ENCODE measurements at places on chromosomes 11 and 22.

GRCh38 chr22:40498420-40499208, 128.2 kb downstream of the SGSM3 start:
- no peak for DNase-seq

DNA sequence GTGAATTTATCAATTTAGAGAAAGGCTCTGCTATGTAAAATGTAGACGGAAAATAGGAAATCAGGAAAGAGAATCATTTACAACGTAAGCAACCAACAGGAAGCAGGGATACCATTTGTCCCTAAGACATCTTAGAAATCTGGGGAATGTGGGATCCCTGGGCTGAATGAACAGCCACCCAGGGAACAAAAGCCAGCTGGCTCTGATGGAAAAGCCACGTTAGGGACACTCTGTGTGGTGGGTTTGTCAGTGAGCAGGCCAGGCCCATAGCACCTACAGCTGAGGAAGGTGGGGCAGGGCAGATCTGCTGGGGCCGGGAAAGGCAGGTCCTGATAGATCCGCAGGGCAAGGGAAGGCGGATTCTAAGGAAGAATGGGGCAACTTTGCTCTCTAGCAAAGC, 87.1 kb upstream of the CSNK2A3 start:
- no peak for DNase-seq

DNA sequence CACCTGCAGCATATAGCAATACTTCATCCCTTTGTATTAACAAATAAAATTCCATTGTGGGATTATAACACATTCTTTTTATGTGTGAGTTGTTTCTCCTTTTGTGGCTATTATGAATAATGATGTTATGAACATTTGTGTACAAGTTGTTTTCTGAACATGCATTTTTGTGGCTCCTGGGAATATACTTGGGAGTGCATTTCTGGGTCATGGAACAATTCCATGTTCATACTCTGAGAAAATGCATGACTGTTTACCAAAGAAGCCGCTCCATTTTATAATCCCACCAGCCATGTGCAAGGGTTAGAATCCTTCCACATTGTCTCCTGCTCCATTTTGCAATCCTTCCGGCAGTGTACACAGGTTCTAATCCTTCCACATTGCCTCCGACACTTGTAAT, 713.8 kb downstream of the TBC1D22A start:
- DNase-seq, result no peak

- no peak for DNase-seq
Measured at GRCh38 chr11:12196308-12196707, 85.9 kb downstream of the MICAL2 start.

DNA sequence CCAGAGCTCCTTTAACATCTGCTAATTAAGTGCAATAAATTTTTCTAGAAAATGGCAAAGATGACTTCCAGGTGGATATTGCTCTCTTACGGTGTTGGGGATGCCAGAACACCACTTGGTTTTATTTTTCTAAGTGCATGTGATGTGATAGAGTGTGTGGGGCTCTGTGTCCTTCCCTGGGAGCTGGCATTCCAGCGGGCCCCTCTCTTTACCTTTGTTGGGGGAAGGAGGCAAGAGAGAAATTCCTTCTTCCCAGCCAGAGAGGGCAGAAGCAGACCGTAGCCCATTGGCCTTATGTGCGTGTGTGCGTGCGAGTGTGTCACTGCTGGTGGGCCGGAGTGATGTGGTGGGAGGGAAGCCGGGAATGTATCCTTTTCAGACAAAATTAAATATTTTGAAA, 17.2 kb downstream of the TEF start:
- DNase-seq, result no peak

DNA sequence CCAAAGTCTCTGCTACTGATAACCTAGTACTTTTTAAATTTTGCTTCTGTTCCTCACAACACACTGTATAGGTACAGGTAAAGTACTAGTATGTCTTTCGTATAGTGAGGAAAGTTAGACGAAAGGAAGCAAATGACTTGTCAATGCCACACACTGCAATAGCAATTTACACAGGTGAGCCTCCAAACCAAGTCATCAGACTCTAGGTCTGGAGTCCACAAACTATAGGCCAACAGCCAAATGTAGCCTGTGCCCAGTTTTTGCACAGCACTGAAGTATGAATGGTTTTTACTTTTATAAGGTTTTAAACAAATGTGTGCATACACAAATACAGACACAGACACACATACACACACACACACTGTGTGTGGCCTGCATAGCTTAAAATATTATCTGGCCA, 28.1 kb downstream of the ALG8 start:
- no peak for DNase-seq

DNA sequence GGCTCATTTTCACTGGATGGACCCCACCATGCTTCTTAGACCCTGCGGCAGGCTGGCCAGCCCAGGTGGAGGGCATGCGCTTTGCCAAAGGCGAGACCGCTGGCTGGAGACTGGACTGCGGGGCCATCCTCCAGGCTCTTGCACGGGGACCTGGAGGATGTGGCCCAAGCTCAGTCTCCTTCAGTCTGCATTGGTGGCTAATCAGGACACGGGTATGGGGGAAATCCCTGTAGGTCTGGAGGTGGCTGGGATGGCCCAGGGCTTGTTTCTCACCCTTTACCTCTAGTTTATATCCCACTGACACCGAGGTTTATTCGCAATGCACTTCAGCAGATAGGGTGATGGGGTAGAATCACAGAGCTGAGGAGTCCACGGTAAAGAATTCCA, 45.0 kb downstream of the BCR start:
- DNase-seq, result no peak

- DNase-seq, result no peak
Measured at GRCh38 chr11:34640050-34640923, 19.4 kb downstream of the EHF start.

DNA sequence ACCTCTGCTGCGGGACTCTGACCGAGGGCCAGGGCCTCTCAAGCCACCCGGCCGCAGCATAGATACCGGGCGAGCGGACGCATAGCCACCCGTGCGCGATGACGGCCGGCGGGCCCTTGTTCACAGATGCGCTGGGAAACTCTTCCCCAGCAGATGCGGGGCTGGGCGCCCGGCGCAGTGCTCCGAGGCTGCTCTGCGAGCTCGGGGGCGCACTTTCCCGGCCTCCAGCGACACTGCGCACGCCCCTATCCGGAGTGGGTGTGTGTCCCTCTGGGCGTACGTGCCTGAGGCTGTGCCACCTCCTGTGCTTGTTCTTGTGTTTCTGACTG, 104.7 kb upstream of the E2F8 start:
- no peak for DNase-seq

DNA sequence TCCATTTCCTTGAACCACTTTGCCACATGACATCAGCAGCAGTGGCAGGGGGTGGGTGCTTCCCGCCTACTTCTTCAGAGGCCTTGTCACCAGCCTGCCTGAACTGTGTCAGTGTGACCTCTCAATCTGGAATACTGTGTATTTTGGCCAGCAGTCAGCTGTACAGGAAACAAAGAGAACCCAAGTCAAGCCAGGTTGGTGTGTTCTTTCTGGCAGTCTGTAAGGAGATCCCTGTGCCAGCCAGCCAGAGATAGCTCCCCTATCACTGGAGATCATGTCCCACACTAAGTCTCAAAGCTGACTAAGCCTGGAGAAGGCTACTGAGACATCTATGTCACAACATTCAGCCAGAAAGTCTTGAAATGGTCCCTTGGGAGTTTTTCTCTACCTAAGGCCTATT, 142.1 kb downstream of the TRPC6 start:
- no peak for DNase-seq

DNA sequence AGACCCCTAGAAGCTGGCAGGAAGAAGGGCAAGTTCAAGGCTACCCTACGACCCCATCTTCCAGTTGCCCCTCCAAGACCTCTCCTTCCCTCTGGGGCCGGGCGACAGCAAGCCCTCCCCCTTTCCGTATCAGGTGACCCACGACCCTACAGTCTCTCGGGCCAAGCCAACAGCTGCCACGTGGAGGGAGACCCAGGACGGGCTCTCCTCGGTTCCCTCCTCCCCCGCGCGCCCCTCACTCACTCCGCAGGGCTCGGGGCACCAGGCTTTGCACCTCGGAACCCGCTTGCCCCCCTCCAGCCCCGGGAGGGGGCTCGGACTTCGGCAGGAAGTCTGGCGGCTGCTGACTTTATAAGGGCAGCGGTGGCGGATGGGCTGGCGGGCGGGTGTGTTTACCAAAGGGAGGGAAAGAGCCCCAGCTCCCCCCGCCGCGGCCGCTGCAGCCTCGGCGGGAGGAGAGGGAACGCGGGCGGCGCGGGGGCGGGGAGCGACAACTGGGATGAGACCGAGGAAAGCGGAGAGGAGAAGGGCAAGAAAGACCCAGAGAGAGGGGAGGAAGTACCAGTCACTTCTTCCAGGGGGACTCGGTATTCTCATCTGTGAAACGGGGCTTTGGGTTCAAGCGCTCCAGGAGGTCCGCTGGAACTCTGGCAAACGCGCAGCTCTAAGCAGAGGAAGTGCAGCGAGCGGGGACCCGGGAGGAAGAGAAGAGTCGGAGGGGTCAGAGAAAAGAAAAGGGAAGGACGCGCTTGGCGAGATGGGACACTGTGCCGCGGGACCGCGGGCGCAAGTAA, 767 bp downstream of the SLC43A1 start:
- peak; percentile 70 for DNase-seq

- no peak for DNase-seq
Measured at GRCh38 chr11:78168539-78169477, 19.6 kb downstream of the KCTD21 start.

- DNase-seq, result no peak
Measured at GRCh38 chr22:39422101-39422500, 22.5 kb downstream of the TAB1 start.

DNA sequence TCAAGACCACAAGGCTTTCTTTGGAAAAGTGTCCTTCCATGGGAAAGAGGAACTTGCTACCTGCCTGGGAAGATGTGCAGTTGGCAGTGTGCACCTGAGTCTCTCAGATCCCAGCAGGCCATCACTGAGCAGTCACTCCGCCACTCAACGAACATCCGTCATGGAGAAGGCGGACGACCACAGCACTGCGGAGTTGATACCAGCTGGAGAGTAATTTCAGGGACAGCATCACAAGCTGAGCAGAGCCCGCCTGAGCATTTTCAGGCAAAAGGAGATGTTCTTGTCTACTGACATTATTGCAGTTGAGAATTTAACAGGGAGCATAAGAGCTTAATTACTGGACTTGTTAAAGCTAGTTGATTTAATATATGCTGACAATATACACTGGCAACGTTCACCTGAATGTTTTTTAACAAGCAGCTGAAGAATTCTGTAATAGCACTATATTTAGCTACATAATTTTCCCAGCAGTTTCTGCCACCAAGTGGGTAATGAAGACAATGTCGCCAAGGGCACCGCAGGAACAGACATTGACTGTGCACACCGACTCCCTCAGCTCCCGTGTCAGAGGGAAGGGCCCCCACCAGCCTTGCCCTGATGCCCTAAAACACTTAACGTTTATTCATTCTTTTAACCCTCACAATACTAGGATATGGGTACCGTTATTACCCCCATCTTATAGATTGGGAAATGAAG, 52.4 kb upstream of the ARFGAP3 start:
- no peak for DNase-seq

GRCh38 chr22:28171115-28171514, 252.1 kb upstream of the PITPNB start:
- DNase-seq, result no peak

- no peak for DNase-seq
Measured at GRCh38 chr11:111423250-111423615, 44.2 kb upstream of the POU2AF1 start.

GRCh38 chr11:107397357-107397756, 60.3 kb downstream of the CWF19L2 start:
- no peak for DNase-seq

- peak; percentile 28 for DNase-seq
Measured at GRCh38 chr22:42977569-42977968, 37.4 kb downstream of the PACSIN2 start.

DNA sequence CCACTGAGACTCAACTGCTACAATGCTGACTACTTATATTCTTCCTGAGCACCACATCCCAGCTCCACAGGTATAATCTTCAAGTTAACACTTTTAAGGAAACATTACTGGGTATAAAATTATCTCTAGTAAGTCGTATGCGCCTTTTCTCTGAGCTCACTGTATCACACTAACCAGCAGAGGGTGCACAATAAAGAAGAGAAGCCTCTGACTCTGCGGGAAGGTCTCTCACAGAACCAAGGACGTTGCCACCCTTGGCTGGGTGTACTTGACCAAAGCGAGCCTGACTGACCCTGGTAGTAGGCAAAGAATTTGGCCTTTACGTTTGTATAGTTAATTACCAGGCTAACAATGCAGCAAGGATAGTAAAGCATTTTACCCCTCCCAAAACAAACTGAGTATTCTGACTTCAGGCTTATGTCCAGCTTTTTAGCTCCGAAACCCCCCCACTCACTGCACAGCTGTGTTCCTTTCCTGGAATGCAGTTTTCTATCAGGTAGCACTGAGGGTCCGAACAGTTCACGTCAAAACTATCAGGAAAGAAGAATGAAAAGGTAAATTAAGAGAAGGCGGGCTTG, at the start of gene BTBD18:
TSS of gene BTBD18 (minus strand) at position 144 of the 578 bp plus-strand sequence. CDS start 631 bp downstream, outside the sequence.
- no peak for DNase-seq

DNA sequence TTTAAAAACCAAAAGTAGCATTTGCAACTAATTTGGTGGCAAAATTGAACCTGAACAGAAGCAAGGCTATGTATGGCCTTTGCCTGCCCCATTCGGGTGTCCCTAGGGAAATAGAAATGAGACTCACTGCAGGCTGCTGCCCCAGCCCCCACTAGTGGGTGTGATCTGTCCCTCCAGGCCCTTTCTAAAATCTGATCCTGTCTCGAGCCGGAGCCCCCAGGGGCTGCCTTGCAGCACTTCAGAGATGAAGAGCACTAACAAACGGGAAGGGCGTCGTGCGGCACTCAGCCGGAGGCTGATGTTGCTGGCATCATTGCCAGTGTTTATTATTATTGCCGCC, 43.2 kb downstream of the CD82 start:
- no peak for DNase-seq

DNA sequence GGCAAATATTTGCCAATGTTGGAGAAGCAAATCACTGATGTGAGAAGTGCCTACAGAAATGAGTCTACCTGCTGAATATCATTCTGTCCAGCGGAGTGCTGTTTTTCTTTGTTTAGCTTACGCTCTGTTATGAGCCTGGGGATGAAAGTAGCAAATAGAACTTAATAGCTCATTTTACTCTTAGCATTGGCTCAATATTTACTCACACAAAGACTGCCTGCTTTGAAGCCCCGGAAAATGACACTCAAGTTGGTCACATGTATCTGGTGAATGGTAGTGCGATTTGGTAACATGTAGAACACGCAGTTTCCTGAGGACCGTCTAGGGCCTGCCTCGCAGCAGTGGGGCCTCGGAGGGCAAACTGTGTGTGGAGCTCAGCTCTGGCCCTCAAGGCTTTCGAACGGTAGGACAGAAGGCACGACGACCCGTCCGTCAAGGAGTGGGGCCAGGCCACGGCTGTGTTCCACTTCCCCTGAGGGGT, 38.9 kb downstream of the TBC1D22A start:
- DNase-seq, result no peak

- DNase-seq, result no peak
Measured at GRCh38 chr11:61587541-61587941, 6.7 kb upstream of the SYT7 start.

DNA sequence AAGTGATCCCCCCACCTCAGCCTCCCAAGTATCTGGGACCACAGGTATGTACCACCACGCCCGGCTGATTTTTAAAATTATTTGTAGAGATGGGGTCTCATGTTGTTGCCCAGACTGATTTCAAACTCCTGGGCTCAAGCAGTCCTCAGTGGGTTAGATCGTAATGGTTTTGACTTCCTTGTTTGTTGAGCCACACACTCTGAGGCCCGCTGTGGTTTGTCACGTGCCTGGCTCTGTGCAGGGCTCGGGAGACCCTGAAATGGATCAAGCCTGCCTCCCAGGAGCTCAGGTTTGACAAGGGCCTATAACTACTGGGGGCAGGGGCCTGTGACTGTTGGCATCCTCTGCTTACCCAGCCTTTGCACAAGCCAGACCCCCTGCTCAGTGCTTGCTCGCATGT, 68.1 kb downstream of the MPPED1 start:
- DNase-seq, result no peak

GRCh38 chr22:39233710-39234471, 10.9 kb downstream of the PDGFB start:
- DNase-seq, result no peak
